ENCODE measurements at places on chromosomes 4 and X.

GRCh38 chrX:2566055-2566454, 65.3 kb upstream of the DHRSX start:
- DNase-seq = no peak
- H3K27me3 ChIP-seq = no peaks in the 10 kb centered on the region
- H3K27ac ChIP-seq = no peak overlapping the region
- no peak overlapping the region for H3K4me3 ChIP-seq
- H3K36me3 ChIP-seq = no peaks in the 10 kb centered on the region
- no peaks in the 10 kb centered on the region for H3K4me1 ChIP-seq

- H3K4me3 ChIP-seq = no peak overlapping the region
- H3K36me3 ChIP-seq = no peaks in the 10 kb centered on the region
- no peaks in the 10 kb centered on the region for H3K4me1 ChIP-seq
- no peak for DNase-seq
- H3K27me3 ChIP-seq = no peaks in the 10 kb centered on the region
Measured at GRCh38 chr4:133162941-133163340, 13.8 kb downstream of the PCDH10 start.

GRCh38 chr4:17273047-17273446, 238.8 kb downstream of the QDPR start:
- H3K27ac ChIP-seq = no peak overlapping the region
- no peak overlapping the region for H3K4me3 ChIP-seq
- no peak for DNase-seq

GRCh38 chr4:140153718-140154571, at the start of gene MAML3:
TSS of gene MAML3 (minus strand) at chr4:140154184. CDS start at chr4:140153327, 857 bp downstream.
- H3K27ac ChIP-seq = peak within 1 kb of the TSS; percentile 96
- no peak for DNase-seq
- H3K36me3 ChIP-seq = no peaks in the 10 kb centered on the region
- peak within 1 kb of the TSS; percentile 91 for H3K4me3 ChIP-seq

- no peak overlapping the region for H3K4me3 ChIP-seq
- no peaks in the 10 kb centered on the region for H3K36me3 ChIP-seq
- H3K27me3 ChIP-seq = peaks cover 3% of the 10 kb centered on the region
Measured at GRCh38 chrX:136953867-136954787, 73.6 kb upstream of the RBMX start.

- no peaks in the 10 kb centered on the region for H3K27me3 ChIP-seq
- no peaks in the 10 kb centered on the region for H3K4me1 ChIP-seq
- H3K36me3 ChIP-seq = no peaks in the 10 kb centered on the region
- no peak overlapping the region for H3K27ac ChIP-seq
- DNase-seq = no peak
Measured at GRCh38 chr4:13678186-13678924, 50.8 kb upstream of the BOD1L1 start.

- H3K27ac ChIP-seq = no peak overlapping the region
- no peaks in the 10 kb centered on the region for H3K27me3 ChIP-seq
- H3K36me3 ChIP-seq = no peaks in the 10 kb centered on the region
Measured at GRCh38 chrX:147217334-147217733, 402.8 kb upstream of the CXorf51A start.
